ENCODE measurements at places on chromosomes 7 and 10.

DNA sequence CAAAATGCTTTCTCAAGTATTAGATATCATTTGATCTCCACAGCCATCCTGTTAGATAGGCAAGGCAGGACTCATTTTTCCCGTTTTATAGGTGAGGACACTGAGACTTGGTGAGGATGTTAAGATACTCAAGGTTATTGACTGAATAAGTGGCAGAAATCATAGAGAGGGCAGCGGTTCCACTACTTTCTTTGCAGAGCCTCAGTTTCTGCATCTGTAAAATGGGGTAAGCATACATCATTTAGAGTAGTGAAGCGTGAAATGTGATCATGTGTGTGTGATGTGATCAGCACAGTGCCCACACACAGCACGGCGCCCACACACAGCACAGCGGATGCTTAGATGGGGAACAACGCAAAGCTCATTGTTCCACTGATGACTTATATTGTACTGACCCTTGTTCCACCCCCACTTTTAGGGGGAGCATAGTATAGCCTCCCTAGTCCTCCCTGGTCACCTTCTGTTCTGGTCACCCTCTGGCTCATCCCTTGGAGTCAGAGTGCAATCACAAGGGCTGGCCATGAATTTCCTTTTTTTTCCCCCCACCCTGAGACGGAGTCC lies 10.5 kb downstream of the UBTD1 start:
- H3K27me3 ChIP-seq: no peaks in the 10 kb centered on the region
- no peak for DNase-seq
- H3K27ac ChIP-seq: no peak overlapping the region
- no peaks in the 10 kb centered on the region for H3K36me3 ChIP-seq
- no peaks in the 10 kb centered on the region for H3K4me1 ChIP-seq

- no peak overlapping the region for H3K4me3 ChIP-seq
- no peak overlapping the region for H3K27ac ChIP-seq
- H3K36me3 ChIP-seq: no peaks in the 10 kb centered on the region
- no peaks in the 10 kb centered on the region for H3K27me3 ChIP-seq
- H3K4me1 ChIP-seq: no peaks in the 10 kb centered on the region
Observed at GRCh38 chr7:55641273-55641691, 69.0 kb upstream of the VOPP1 start.

GRCh38 chr7:140883378-140883777 lies 41.4 kb downstream of the BRAF start:
- H3K27me3 ChIP-seq: no peaks in the 10 kb centered on the region
- no peaks in the 10 kb centered on the region for H3K36me3 ChIP-seq
- H3K4me3 ChIP-seq: no peak overlapping the region
- no peak for DNase-seq

- no peaks in the 10 kb centered on the region for H3K36me3 ChIP-seq
- no peak for DNase-seq
- H3K4me1 ChIP-seq: no peaks in the 10 kb centered on the region
- no peak overlapping the region for H3K4me3 ChIP-seq
- H3K27me3 ChIP-seq: no peaks in the 10 kb centered on the region
- H3K27ac ChIP-seq: no peak overlapping the region
Observed at GRCh38 chr7:69652947-69653701, 54.8 kb downstream of the AUTS2 start.

- no peaks in the 10 kb centered on the region for H3K27me3 ChIP-seq
- no peaks in the 10 kb centered on the region for H3K4me1 ChIP-seq
- DNase-seq: no peak
- no peaks in the 10 kb centered on the region for H3K36me3 ChIP-seq
Observed at GRCh38 chr7:77904252-77904651, 105.7 kb downstream of the PHTF2 start.

GRCh38 chr10:34224639-34225038 lies 590.5 kb downstream of the PARD3 start:
- no peak overlapping the region for H3K27ac ChIP-seq
- H3K4me1 ChIP-seq: no peaks in the 10 kb centered on the region
- no peaks in the 10 kb centered on the region for H3K36me3 ChIP-seq
- H3K4me3 ChIP-seq: no peak overlapping the region
- no peaks in the 10 kb centered on the region for H3K27me3 ChIP-seq
- no peak for DNase-seq

- no peaks in the 10 kb centered on the region for H3K27me3 ChIP-seq
- H3K27ac ChIP-seq: no peak overlapping the region
- H3K4me3 ChIP-seq: no peak overlapping the region
- DNase-seq: no peak
- H3K4me1 ChIP-seq: no peaks in the 10 kb centered on the region
Observed at GRCh38 chr10:109737626-109738025, 185.7 kb downstream of the XPNPEP1 start.

- H3K27me3 ChIP-seq: no peaks in the 10 kb centered on the region
- no peak overlapping the region for H3K4me3 ChIP-seq
- H3K4me1 ChIP-seq: no peaks in the 10 kb centered on the region
- no peak for DNase-seq
Observed at GRCh38 chr7:46970476-46970875, 611.4 kb downstream of the TNS3 start.

DNA sequence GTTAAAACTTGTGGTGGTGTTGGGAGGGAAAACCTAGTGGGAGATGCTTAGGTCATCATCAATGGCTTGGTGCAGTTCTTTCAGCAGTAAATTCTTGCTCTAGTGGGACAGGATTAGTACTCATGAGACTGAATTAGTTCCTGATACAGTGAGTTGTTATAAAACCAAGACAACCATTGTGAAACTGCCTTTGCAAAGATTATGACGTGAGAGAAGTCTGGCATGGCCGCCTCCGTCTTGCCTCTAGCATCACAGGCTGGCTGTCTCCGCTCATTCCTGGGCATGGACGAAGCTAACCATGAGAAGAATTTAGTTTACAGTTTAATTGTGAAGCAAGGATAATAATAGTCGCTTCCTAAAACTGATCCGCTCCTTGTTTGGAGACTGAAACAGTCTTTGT lies 186.4 kb downstream of the KIF20B start:
- no peaks in the 10 kb centered on the region for H3K36me3 ChIP-seq
- no peak overlapping the region for H3K27ac ChIP-seq
- no peak for DNase-seq
- no peak overlapping the region for H3K4me3 ChIP-seq

GRCh38 chr7:91243591-91244301 lies 20.5 kb upstream of the FZD1 start:
- no peak overlapping the region for H3K27ac ChIP-seq
- no peak overlapping the region for H3K4me3 ChIP-seq
- no peaks in the 10 kb centered on the region for H3K36me3 ChIP-seq
- no peaks in the 10 kb centered on the region for H3K27me3 ChIP-seq
- DNase-seq: no peak

GRCh38 chr10:28256776-28257175 lies 46.1 kb downstream of the MPP7 start:
- no peaks in the 10 kb centered on the region for H3K4me1 ChIP-seq
- no peaks in the 10 kb centered on the region for H3K36me3 ChIP-seq
- no peak for DNase-seq
- no peak overlapping the region for H3K4me3 ChIP-seq

DNA sequence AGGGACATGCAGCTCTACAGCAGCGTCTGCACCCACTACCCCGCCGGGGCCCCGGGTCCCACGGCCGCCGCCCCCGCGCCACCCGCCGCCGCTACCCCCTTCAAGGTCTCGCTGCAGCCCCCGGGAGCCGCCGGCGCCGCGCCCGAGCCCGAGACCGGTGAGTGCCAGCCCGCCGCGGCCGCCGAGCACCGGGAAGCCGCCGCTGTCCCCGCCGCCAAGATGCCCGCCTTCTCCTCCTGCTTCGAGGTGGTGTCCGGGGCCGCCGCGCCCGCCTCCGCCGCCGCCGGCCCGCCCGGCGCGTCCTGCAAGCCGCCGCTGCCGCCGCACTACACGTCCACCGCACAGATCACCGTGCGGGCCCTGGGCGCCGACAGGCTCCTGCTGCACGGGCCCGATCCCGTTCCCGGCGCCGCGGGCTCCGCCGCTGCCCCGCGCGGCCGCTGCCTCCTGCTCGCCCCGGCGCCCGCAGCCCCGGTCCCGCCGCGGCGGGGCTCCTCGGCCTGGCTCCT lies 631 bp downstream of the OTUD1 start:
- H3K27ac ChIP-seq: peak overlapping the region; percentile 95
- H3K4me3 ChIP-seq: peak overlapping the region; percentile 90
- H3K4me1 ChIP-seq: peaks cover 11% of the 10 kb centered on the region
- no peak for DNase-seq
- H3K27me3 ChIP-seq: no peaks in the 10 kb centered on the region

- no peak overlapping the region for H3K27ac ChIP-seq
- H3K4me1 ChIP-seq: no peaks in the 10 kb centered on the region
- H3K4me3 ChIP-seq: no peak overlapping the region
Observed at GRCh38 chr7:46835556-46835955, 746.4 kb downstream of the TNS3 start.

- no peak for DNase-seq
- no peaks in the 10 kb centered on the region for H3K36me3 ChIP-seq
- H3K27ac ChIP-seq: no peak overlapping the region
- H3K4me3 ChIP-seq: no peak overlapping the region
- no peaks in the 10 kb centered on the region for H3K27me3 ChIP-seq
- peaks cover 3% of the 10 kb centered on the region for H3K4me1 ChIP-seq
Observed at GRCh38 chr7:92723943-92724342, 112.4 kb downstream of the CDK6 start.

GRCh38 chr7:74417419-74417971 lies 36.2 kb upstream of the GTF2IRD1 start:
- H3K4me3 ChIP-seq: no peak overlapping the region
- H3K27me3 ChIP-seq: no peaks in the 10 kb centered on the region
- no peaks in the 10 kb centered on the region for H3K36me3 ChIP-seq
- peak; percentile 70 for DNase-seq

DNA sequence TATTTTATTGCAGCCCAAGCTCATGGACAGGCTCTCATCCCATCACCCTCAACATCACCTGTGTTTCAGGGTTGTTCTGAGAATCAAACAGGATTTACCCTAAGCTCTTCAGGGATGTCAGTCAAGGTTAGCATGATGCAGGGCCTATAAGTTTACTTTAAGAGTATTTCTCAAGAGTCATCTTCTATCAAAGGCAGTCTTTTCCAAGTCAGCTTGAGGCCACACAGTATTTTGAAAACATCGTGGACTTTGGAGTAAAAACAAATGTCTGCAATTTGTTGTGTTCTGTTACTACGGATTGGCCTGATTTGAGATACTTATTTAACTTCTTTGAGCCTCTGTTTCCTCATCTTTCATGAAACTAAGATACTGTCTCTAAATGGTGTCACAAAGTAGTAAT lies 42.0 kb upstream of the NRP1 start:
- no peak overlapping the region for H3K27ac ChIP-seq
- H3K27me3 ChIP-seq: no peaks in the 10 kb centered on the region
- no peaks in the 10 kb centered on the region for H3K36me3 ChIP-seq

Measured in colonic mucosa (tissue), 4 donors.